HuH-7 (cell line): ENCODE measurements at places on chromosomes 7 and 10.
A peak's percentile ranks its signal among the peaks of the same experiment; 100 is the strongest.

- no peak for DNase-seq
Measured at GRCh38 chr10:112959207-112959838, 9.3 kb downstream of the TCF7L2 start.

- no peak for DNase-seq
Measured at GRCh38 chr7:44333911-44334733, 8.7 kb upstream of the CAMK2B start.

- no peak for DNase-seq
Measured at GRCh38 chr7:111198255-111198654, 107.3 kb downstream of the LRRN3 start.

- no peak for DNase-seq
Measured at GRCh38 chr10:14873090-14873760, 5.4 kb upstream of the SUV39H2 start.

DNA sequence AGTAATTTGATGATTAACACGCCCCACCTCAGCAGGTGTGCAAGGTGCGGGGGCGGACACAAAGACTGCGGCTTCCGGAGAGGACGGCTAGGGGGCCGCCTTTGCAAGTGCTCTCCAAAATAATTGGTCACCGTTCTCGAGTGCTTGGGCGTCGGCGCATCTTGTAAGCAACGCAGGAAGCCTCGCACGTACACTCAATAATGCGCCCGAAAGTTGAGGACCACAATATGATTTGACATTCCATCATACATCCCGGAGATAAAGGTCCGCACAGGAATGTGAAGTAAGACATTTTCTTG, 114.7 kb downstream of the EBF3 start:
- no peak for DNase-seq

- no peak for DNase-seq
Measured at GRCh38 chr10:72906446-72906845, 12.9 kb downstream of the OIT3 start.

- no peak for DNase-seq
Measured at GRCh38 chr7:3244241-3244814, 56.7 kb upstream of the SDK1 start.

DNA sequence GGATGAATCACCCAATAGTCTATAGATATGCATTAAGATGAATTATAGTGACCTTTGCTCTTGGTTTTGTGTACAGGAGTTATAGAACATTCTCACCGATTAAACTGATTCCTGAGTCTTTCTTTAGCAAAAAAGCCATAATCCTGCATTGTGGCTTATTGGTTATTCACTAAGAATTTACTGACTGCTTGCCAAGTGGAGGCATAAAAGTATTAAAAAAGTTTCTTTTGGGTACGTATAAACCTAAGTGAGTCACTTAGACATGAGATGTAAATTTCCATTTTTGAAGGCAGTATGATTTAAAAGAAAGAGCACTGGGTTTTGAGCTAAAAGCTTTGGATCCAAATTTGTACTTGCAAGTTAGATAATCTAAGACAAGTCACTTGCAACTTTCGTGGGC, 100.7 kb downstream of the CDK6 start:
- no peak for DNase-seq

DNA sequence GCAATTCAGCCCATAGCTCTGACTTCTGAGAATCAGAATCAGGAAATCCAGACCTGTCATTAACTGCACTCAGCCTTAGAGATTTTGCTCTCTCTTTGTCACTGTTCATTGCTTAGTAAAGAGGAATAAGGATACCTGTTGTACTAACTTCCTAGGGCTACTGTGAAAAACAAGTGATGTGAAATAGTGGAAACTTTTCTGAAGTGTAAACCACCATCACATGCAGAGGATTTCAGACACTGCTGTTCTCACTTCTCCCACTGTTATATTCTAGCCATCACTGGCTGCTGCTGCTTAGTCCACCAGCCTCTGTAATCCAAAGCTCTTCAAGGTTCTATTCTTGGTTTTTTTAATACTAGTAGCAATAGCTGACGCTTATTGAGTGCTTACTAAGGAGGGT, 129.6 kb upstream of the CCDC6 start:
- no peak for DNase-seq

DNA sequence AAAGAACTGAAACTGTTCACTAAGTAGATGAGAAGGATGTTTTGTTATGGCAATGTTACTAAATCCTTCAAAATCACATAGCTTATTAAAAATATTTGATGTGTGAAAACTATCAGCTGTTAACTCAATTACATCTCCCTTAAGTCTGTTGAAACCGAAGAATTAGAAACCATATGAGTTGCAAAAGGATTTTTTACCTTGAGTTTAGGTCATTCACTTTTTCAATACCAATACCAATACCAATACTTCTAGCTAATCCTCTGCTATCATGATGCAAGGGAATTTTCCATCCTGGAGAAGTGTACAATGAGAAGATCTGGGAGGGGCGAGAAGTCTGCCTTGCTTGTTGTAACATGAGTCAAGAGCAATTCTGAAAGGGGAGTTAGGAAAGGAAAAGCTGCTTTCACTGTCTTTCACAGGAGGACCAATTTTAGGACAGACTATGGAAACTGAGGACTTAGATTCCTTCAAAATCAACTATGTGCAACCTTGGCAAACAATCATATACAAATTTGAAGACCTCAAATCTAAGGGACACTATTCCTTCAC, 199.7 kb downstream of the IMMP2L start:
- DNase-seq: no peak

DNA sequence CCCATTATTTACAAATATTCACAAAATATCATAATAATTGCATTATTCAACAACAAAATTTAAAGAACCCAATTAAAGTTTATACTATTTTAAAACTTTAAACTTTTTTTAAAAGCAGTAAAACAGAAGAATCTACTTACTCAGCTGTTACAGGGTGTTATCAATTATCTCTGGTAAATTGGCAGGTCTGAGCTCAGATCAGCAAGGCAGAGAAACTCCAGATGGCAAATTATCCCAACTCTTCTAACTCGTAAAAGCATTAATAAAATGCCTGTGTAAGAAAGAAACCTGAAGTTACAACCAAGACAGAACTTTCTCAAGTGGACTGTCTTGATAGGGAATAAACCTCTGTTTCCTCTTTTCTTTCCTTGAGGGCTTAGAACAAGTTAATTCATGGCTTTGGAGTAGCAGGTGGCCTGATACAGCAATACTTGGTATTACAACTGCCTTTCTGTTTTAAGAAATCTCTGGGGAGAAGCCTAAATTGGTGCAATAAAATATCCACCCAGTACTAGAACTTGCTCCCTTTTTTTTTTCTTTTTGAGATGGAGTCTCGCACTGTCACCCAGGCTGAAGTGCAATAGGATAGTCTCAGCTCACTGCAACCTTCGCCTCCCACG, 275.3 kb upstream of the MKLN1 start:
- no peak for DNase-seq

DNA sequence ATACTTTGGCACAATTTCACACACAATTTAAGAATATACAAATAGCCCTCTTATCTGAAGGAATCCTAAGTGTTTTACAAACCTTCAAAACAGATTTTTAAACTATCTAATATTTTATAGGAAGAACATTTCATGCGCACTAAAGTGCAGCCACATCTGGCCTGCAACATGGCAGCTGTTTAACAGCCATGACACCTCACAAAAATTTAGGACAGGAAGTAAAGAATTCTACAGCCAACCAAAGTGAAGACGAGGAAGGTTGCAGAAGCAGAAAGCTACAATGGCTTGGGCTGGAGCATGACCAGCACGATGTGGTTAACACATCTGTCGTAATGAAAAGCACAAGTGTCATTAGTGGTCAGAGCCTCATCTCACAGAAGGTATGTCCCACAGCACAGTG, 238.1 kb downstream of the HPSE2 start:
- no peak for DNase-seq

- no peak for DNase-seq
Measured at GRCh38 chr7:78139335-78139734, 340.8 kb downstream of the PHTF2 start.

DNA sequence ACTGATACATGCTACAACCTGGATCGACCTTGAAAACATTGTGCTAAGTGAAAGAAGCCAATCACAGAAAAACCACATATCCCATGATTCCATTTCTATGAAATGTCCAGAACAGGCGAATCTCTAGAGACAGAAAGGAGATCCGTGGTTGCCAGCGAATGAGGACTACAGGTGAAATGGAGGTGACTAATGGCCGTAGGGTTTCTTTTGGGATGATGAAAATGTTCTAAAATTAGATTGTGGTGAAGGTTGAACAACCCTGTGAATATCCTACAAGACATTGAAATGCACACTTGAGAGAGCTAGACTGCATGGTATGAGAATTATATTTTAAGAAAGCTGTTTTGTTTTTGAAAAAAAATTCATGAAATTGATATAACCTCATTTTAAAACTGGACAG, 188.5 kb upstream of the PLXNA4 start:
- no peak for DNase-seq

DNA sequence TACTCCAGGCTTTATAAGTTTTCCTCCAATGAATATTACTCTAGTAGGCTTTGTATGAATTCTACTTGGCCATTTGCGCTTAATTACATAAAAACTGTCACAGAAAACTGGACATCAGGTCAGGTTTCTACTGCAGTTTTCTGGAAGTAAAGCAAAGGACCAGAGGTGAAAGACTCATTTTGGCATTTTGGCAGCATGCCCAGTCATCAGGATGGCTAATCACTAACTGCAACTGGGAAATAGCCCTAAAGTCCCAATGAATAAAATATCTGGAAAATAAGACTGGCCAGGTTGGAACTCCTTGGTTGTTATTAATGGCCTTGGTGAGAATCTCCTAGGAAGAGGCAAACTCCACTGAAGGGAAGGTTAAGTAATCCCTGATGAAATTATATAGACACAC, 75.5 kb downstream of the COPG2 start:
- no peak for DNase-seq

DNA sequence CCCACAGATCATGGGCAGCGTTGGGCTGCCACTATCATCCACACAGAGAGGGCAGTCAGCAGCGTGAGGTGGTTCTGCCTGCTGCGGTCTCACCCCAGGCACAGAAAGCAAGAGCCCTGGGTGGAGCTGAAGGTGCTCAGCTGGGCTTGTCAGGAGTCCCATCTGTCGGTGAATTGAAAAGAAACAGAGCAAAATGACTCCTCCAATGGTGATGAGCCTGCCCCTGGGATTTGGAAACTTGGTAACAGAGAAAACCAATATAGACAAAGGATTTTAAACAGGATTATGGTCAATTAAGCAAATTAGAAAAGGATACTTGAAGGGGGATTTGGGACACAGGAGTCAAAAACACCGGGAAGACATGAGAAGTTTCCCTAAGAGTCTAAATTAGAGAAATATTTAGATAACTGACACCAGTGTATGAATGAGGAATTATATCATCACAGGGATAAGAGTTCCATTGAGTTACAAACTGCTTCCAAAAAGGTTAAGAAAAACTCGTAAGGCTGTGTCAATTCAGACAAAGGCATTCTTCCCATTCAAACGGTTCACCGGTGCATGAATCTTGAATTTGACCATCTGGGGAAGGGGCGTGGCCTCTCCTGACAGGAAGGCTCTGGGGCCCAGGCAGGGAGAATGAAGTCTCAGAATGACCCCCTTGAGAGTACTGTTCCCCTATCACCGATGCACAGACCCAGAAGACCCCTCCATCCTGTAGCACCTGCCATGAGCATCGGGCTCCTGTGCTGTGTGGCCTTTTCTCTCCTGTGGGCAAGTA, 70.0 kb upstream of the PRSS58 start:
- DNase-seq: no peak

DNA sequence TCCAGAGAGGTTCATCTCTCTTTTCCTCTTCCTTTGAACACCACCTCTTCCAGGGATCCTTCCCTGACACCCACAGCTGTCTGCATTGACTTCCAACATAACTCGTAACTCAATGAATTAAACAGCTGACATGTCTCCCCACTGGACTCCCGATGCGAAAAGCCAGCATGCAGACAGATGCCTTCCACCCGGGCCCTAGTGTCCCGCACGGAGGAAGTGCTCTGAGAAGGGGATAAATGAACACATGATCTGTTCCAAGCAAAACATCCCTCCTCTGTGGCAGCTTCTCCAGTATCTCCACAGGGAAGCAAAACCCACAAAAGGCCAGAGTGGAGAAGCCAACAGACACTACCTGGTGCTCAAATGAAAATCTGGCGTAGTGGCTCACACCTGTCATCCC, 28.3 kb downstream of the OGDHL start:
- DNase-seq: no peak

GRCh38 chr10:89470628-89471027, 56.3 kb downstream of the IFIT5 start:
- no peak for DNase-seq

DNA sequence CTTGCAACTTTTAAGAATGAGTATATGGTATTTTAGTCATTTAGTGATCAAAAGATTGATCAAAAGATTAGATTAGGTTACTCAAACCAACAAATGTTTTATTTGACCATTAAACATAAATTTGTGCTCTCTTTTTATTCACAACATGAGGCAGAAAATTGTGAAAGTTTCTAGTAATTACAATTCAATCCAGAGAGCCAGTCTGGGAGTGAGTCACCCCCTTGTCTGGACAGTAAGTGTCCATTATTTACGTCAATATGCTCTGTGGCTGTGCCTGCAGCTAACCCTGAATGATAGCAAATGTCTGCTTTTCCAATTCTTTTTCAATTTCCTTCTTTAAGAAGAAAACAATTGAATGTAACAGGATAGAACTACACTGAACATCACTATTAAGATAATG, 27.9 kb downstream of the GNG11 start:
- DNase-seq: no peak

DNA sequence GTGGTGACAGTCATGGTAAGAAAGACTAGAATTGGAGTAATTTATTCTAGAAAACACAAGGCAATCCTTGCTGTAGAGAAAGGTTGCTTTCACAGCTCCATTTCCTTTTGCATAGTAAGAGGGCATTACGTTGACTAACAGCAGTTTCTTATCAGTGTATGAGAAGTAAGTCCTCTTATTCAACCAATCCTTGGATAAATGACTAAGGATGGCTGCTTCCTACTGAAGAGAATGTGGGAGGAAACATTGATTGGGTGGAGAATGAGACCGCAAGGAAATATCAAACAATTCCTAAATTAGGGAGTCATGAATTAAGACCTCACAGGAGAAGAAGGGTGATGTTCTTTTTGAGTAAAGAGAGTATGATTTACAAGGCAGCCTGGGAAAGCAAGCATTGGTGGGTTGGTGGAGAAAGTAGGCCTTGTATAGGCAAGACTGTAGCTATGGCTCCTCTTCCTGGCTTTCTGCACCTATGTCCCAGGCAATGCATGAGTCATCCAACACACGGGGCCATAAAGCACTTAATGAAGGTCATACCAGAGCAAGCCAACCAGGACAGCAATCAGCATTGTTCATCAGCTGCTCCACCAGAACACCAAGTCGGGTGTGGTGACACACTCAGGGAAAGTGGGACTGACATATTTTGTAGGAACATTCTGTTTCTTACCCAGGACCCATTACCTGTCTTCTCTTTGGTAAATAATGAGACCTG, 5.6 kb downstream of the MGAM start:
- no peak for DNase-seq

GRCh38 chr10:4656576-4657194, 169.3 kb upstream of the AKR1E2 start:
- DNase-seq: peak; percentile 28

GRCh38 chr10:66187053-66187733, 738.6 kb upstream of the LRRTM3 start:
- DNase-seq: no peak
